ENCODE measurements at places on chromosomes 7 and 10.

DNA sequence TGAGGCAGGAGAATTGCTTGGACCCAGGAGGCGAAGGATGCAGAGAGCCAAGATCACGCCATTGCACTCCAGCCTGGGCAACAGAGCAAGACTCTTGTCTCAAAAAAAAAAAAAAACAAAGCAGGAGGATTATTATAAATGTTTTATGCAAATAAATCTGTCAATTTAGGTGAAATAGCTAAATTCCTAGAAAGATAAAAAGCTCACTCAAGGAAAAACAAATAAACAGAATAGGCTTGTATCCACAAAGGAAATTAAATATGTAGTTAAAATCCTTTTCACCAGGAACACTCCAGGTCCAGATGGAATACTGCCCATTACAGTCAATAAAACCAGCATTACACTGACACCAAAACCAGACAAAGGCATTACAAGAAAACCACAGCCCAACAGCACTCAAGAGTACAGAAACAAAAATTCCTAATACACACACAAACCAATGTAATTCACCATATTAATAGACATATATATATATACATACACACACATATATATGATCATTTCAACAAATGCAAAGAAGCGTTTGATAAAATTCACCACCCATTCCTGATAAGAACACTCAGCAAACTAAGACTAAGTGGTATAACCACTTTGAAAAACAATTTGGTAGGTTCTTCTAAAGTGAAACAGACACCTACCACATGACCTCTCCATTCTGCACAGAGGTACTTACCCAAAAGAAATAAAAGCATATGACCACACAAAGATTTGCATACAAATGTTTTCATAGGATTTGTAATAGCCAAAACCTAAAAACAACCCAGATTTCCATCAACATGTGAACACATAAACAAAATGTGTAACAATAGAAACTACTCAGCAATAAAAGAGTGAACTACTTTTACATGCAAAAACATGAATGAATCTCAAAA lies 38.8 kb downstream of the ABI1 start:
- DNase-seq, result no peak

DNA sequence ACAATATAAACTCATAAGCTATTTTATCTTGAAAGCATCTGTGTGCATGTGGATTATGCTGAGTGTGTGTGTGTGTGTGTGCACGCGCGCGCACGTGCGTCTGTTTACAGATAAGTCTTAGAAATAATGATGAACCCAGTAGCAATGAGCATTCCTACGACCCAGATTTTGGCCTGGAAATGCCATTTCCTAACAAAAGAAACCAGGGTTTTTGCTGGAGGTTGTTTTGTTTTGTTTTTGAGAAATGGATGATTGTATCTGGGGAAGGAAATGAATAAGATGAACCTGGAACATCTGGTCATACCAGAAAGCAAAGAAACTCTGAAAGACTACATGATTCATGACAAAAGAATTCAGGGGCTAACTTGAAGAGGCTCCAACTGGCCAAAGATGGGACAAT lies 22.1 kb upstream of the LMOD2 start:
- no peak for DNase-seq

- DNase-seq, result no peak
These were observed 174.1 kb upstream of the MKI67 start for GRCh38 chr10:128300290-128300824.

DNA sequence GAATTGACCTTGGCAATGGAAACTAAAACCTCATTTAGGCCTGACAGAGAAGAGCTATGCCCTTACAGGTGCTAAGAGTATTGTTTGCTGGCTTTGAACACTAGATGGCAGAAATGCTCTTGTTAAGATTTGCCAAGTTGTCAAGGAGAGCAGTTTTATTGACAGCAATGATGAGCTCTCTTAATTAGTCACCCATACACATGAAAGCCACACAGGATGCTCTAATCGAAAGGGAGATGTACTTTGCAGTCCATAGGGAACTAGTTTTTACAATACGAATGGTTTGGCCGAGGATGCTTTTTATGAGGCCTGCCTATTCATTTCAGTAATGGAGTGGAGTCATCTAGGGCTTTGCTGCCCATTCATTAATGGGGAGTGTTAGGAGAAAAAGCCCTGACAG lies 45.4 kb upstream of the MBL2 start:
- no peak for DNase-seq

GRCh38 chr10:125775491-125776106 lies at the start of gene MMP21:
MMP21 (minus strand) TSS chr10:125775821; CDS start chr10:125775821, 0 bp downstream.
- DNase-seq, result no peak

DNA sequence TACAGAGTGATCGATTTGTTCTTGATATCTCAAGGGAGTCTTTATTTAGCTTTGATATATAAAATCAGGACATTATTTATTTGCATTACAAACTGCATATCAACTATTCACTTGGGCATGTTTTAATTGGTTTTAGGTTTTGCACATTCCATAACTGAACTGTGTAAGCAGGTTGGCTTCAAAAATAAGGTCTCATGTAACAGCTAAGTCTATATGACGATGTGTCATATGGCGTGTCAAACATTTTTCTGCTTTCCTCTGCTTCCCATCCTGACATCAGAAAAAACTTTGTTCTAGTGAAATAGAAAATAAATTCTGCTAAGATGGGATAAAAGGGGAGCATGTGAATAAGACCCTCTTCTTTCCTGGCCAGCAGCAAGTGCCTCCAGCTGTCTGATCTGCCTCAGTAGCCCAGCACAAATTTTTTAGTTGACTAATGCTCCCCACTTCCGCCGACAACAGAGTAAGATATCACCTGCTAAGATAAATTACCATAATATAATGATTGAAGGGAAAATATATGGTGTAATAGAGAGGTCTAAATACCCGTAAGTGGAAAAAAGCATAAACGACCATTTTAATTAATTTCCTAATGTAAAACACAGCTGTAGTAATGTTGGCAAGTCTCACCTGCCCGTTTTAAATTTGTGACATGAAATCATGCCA lies 180.5 kb downstream of the TAX1BP1 start:
- no peak for DNase-seq

DNA sequence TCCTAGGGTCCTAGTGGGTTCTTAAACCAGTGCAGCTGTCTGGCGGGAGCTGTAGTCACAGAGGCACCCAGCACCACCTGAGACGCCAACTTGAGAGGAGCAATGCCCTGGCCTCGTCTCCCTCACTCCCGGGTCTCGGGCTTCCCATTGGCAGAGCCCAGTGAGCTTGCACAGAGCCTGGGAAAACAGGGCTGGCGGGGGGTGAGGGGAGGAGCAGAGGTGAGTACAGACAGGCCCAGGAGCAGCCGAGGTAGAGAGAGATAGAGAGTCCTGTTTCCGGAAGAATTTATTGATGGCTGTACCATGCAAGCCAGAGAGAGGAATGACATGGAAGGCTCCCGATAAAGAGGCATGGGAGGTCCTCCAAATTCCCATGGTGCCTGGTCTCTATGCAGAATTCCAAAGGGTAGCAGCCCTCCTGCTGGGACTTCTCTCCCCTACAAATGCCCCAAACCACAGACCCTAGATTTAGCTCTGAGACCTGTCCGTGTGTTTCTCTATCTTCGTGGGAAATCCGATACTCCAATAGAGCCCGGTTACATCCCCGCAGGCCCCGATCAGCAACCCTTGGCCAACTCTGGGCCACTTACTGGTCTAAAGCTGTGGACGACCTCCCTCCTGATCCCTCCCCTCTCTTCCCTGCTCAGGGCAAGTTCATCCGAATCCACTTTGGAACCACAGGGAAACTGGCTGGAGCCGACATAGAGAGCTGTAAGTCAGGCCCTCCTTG lies 20.3 kb upstream of the MYH16 start:
- no peak for DNase-seq

GRCh38 chr7:79292834-79293233 lies 160.6 kb downstream of the MAGI2 start:
- no peak for DNase-seq

DNA sequence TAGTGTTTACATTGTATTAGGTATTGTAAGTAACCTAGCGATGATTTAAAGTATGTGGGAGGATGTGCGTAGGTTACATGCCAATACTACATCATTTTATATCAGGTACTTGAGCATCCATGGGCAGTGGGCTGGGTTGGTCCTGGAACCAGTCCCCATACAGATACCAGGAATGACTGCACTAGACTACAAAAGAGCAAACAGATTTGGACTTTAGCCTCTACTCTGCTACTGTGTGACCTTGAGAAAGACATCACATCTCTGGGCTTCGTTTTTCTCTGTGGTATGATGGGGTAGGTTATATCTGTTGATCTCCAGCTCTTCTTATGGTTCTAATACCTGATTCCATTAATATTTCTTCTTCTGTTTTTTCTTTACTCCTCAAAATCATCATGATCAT lies 412.5 kb upstream of the LRGUK start:
- DNase-seq, result no peak

GRCh38 chr7:77242068-77242467 lies 42.4 kb upstream of the FGL2 start:
- no peak for DNase-seq

DNA sequence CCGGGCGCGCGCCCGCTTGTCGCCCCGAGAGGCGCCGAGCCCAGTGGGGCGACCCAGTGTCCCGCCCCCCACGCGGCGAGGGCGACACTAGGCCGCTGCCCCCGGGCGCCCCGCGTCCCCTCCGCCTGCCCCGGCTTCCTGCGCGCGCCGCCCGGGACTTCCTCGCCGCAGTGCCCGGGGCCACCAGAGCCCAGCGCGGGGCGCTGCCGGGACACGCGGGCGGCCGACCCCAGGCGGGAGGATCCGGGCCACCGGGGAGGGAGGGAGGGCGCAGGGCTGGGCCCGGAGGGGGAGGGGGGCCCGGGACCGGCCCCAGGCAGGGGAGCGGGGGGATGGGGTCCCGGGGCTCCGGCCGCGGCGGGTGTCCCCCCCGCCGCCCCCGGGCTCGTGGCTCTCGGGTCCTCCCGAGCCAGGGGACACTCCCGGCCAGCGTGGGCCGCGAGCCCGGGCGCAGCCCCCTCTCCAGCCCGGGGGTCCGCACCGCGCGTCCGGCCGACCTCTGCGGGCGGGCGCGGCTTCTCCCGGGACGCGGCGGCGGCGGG lies 435 bp upstream of the PWWP2B start:
- peak; percentile 47 for DNase-seq

DNA sequence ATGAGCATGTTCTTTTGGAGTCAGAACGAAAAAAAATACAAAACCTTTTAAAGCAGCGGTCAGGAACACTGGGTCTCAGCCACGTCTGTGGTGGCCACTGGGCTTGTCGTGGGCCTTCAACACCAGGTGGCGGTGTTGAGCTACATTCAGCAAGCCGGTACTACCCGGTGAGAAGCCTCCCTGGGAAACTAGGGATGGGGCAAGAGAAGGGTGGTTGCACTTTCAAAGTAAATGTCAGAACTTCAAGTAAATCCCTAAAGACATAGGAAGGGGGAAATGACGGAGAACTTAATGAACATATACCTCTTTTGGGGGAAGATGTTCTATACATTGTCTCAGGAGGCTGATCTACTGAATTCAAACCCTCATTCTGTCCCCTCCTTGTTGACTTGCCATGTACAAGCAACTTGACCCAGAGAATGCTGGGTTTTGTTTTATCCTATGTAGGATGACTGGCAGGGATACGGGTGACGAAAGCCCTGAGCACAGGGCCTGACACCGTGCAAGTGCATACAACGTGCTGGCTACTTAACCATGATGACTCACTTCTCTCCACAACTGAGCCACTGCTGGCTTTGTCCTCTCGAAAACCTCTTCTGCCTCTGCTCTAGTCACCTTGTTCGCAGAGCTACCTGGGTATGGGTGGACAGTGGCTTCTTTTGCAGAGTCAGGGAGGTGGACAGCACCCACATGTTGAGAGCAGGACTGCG lies 49.0 kb upstream of the BAMBI start:
- DNase-seq, result peak; percentile 44

- DNase-seq, result peak; percentile 3
These were observed 179.3 kb downstream of the PFKFB3 start for GRCh38 chr10:6382081-6382480.

DNA sequence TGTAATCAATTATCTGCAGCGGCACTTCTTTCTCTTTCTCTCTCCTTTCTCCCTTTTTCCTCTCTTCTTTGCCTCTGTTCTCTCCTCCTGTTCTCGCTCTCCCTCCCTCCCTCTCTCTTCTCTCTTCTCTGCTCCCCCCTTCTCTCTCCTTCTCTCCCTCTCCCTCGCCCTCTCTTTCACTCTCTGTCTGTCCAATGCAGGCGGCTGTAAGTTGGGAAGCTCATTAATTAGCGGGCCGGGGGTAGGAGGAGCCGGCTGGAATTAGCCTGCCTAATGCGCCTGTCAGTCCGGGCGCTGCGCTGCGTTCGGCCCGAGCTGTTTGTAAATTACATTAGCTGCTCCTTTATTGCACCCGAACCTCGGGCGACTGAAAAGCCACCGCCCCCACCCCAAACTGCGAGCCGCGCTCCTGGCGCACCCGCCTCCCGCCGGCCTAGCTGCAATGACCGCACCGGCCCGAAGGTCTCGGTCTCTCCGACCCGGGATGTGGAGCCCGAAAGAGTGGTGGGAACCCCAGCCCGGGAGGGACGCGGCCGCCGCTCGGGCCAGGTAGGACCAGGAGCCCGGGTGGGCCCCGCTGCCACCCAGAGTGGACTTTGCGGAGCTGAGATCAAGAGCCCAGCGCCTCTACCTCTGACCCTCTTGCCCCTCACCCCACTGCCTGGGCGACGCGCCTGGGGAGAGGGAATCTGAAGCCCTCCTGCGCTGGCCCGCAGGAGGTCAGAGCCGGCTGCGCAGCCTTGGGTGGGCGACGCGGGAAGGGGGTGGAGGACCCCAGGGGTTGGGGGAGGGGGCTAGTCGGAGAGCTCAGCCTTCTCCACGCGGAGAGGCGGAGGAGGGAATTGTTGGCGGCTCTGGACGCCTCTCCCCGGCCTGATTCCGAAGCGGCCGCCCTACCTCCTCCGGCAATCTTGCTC lies at the start of gene LBX1:
Gene LBX1 (minus strand): TSS at position 198 of the 917 bp plus-strand sequence. CDS start 648 bp downstream, outside the sequence.
- no peak for DNase-seq

- DNase-seq, result no peak
These were observed 86.5 kb upstream of the GRB10 start for GRCh38 chr7:50869108-50869725.

DNA sequence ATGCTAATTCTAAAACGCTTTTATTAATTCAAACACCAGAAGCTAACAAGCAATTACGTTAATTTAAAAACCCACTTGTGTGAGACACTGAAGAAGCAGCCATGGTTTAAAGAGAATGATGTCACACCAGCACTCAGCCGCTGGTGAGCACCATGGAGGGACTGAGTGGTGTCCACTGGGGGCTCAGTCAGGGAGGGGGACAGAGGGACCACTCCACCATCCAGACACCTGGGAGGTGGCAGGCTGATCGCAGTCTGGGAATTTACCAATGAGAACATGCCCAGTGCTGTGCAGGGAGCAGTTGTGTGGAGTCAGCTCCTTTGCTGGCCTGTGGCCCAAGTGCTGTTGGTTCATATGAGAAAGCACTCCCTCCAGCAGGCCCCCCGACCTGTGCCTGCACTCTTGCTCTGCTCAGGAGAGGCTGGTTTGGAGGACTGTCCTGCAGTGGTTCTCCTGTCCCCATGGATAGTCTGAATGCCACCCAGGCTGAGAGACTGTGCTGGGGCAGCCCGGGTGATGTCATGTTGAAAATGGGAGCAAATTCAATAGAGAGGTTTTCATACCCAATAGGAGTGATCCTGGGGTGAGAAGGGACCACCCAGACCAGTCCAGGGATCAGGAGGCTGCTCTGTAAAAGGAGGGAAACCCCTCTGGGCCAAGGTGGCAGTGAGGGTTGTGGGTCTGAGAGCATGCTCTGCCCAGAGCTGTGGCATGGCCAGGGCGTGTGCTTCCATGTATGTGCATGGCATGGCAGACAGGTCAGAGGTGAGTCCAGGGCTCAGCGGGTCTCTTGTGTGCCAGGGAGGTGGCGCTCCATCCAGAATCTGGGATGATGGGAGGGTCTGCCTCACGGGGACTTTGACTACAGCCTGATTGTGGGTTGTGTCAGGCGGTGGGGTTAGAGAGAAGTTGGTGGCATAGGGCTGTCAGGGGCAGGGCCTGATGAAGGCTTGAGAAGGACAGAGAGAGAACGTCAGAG lies 12.7 kb downstream of the ADCY1 start:
- DNase-seq, result no peak

- DNase-seq, result no peak
These were observed 4.3 kb downstream of the MAP3K8 start for GRCh38 chr10:30438021-30438850.

Measured in T follicular helper cell (primary cell).